ENCODE measurements at places on chromosomes 5 and 9.
A peak's percentile ranks its signal among the peaks of the same experiment; 100 is the strongest.

- DNase-seq: no peak
- peaks cover 21% of the 10 kb centered on the region for H3K4me1 ChIP-seq
- H3K27ac ChIP-seq: 0 out of 2 replicates have a peak overlapping the region, but pooled peaks have one; percentile 7
- no peak overlapping the region for H3K4me3 ChIP-seq
Observed at GRCh38 chr5:55966284-55966683, 28.5 kb downstream of the IL6ST start.

GRCh38 chr5:170310256-170310926, 12.8 kb upstream of the LCP2 start:
- H3K4me3 ChIP-seq: no peak overlapping the region
- H3K36me3 ChIP-seq: no peaks in the 10 kb centered on the region
- H3K4me1 ChIP-seq: no peaks in the 10 kb centered on the region
- H3K27me3 ChIP-seq: no peaks in the 10 kb centered on the region
- DNase-seq: no peak

DNA sequence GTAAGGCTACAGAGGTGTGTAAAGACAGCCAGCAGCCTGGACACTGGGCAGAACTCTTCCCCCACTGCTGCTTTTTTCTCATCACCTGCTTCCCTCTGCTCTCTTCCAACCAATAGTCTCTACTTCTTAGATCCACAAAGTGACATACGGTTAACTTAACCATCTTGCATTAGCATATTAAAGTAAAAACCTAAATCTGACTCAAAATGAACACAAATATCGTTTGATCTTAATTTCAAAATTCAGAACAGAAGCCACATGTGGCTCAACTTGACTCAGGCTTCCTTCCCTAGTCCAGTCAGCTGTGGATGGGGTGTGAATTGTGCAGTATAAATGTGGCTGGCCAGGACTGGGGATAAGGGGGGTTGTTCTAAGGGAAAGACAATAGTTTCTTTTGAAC, 114.3 kb downstream of the STARD4 start:
- no peak overlapping the region for H3K27ac ChIP-seq
- no peak overlapping the region for H3K4me3 ChIP-seq
- no peak for DNase-seq
- H3K27me3 ChIP-seq: no peaks in the 10 kb centered on the region
- no peaks in the 10 kb centered on the region for H3K4me1 ChIP-seq

- no peak overlapping the region for H3K27ac ChIP-seq
- no peaks in the 10 kb centered on the region for H3K27me3 ChIP-seq
- no peaks in the 10 kb centered on the region for H3K4me1 ChIP-seq
- DNase-seq: no peak
Observed at GRCh38 chr5:107056278-107056677, 614.5 kb downstream of the EFNA5 start.

DNA sequence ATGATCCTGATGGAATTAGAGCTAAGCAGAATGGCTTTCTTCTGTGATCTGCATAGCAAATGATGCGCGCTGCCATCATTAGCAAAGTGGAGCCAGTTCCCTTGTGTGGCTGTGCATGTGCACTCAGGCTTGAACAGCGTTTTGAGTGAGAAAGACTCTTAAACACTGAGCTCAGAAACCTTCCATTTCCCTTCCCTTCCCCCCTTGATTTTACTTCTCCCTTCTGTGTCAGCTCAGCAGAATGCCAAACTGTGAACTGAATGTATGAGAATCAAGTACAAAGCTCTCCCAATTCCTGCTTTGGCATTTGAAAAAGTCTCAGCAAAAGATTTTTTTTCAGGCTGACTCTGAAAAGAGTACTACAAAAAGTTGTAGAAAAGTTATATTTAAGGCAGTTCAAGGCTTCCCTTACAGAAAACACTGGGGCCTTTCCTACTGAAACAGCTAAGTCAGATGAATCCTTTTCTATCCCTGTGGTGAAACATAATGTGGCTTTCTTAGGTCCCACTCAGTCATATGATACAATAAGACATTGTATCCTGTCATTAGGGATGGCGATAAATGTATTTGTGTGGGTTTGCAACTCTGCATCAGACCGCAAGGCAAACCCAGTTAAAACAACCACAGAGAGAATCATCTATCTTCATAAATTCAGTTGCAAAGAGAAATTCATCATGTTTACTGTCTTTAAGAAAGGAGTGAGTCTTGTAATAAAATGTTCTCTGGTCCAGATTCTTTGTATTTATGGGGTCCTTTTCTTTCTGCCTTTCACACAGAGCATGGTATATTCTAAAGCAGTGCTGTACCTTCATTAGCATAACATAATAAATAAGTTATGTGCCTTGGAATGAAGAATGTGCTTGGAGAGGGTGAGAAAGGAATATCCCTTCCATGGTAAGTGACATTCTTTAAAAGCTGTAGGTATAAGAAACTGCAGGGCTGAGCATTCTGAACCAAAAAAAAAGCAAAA, 222.6 kb downstream of the CAAP1 start:
- no peaks in the 10 kb centered on the region for H3K36me3 ChIP-seq
- H3K4me3 ChIP-seq: no peak overlapping the region
- H3K4me1 ChIP-seq: no peaks in the 10 kb centered on the region
- no peak for DNase-seq

GRCh38 chr5:168666356-168666755, 87.2 kb upstream of the PANK3 start:
- peaks cover 19% of the 10 kb centered on the region for H3K4me1 ChIP-seq
- H3K36me3 ChIP-seq: no peaks in the 10 kb centered on the region
- H3K4me3 ChIP-seq: no peak overlapping the region
- no peaks in the 10 kb centered on the region for H3K27me3 ChIP-seq
- no peak for DNase-seq

DNA sequence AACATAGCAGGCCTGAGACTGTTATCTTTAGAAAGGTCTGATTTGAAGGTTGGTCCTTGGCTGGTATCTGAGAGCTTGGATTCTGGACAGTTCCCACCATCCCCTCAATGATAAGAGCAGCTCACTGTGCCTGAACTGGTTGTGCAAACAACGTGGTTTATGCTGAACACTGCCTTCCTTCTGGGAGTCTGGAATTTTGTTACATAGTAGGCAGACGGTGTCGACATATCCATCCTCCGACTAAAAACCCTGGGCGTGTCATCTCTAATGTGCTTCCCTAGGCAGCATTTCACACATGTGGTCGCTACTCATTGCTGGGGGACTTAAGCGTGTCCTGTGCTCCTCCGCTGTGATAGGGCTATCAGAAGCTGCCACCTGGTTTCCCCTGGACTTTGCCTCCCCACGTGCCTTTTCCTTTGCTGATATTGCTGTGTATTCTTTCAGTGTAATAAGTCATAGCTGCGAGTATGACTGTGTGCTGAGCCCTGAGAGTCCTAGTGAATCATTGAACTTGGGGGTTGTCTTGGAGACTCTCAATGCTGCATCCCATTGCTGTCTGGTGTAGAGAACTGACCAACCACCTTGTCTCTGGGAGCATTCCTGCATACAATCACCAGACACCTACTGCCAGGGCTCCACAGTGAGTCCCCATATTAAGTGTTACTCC, 119.1 kb upstream of the TBC1D2 start:
- no peaks in the 10 kb centered on the region for H3K36me3 ChIP-seq
- H3K4me3 ChIP-seq: no peak overlapping the region
- H3K27me3 ChIP-seq: no peaks in the 10 kb centered on the region
- H3K4me1 ChIP-seq: no peaks in the 10 kb centered on the region

DNA sequence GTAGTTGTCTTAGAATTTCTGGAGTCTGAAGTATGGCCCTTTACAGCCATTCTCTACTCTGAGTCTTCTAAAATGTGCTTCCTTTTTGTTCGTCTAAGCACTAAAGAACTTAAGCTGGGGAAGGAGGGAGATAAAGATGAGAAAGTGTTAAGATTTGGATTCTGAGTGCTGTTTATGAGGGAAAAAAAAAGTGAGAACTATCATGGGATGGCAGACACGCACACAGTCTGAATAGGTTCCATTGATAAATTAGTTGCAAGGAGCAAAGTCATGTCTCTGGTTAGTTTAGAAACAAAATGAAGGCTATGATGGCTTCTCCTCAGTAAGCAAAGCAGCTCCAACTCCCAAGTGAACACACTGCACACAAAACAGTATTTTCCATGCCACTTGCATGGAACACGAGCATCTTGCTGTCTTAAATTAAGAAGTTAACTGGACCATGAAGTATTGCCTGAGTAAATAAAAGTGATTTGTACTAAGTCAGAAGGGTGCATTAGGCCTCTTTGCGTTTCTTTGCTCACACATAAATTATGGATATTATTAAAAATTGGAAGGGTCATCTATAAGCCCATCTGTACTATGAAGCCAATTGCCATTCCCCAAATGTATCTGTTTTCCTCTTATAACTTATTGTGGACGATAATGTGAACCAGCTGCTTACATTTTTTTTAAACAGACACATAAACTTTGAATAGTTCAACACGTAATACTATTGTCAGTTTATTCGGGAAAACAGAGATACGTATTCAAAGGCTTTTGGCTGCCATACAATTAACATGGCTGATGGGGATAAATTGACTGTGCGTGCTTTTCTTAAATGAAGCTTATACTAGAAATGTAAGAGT, 199.3 kb downstream of the SGCD start:
- no peaks in the 10 kb centered on the region for H3K36me3 ChIP-seq
- H3K4me1 ChIP-seq: no peaks in the 10 kb centered on the region
- no peak for DNase-seq
- no peak overlapping the region for H3K4me3 ChIP-seq
- no peak overlapping the region for H3K27ac ChIP-seq
- H3K27me3 ChIP-seq: no peaks in the 10 kb centered on the region

- no peak overlapping the region for H3K4me3 ChIP-seq
- peaks cover 33% of the 10 kb centered on the region for H3K27me3 ChIP-seq
- no peaks in the 10 kb centered on the region for H3K36me3 ChIP-seq
- DNase-seq: no peak
Observed at GRCh38 chr5:139744471-139745131, 51.0 kb upstream of the PSD2 start.

GRCh38 chr9:20538092-20538491, 84.2 kb downstream of the MLLT3 start:
- DNase-seq: no peak
- no peak overlapping the region for H3K27ac ChIP-seq
